ENCODE measurements at places on chromosomes 2 and 18. TPM values are rescaled to one million over a fixed set of nuclear protein-coding genes. Genes with fewer than 3 reads are reported as not detected.

MYL12A gene
- 236 TPM for total RNA-seq

STPG4 gene
- 0.33 TPM for total RNA-seq

EVX2 gene
- not detected for total RNA-seq

IL36B gene
- not detected for total RNA-seq

ITGB6 gene
- 7.0 TPM for total RNA-seq

RAB11FIP5 gene
- total RNA-seq: 22.0 TPM

NOSTRIN gene
- total RNA-seq: 4.0 TPM

CYP1B1 gene
- total RNA-seq: 1.1 TPM

- no peak for DNase-seq
These were observed 47.6 kb downstream of the SLC66A2 start for GRCh38 chr18:79903787-79904356.

DNA sequence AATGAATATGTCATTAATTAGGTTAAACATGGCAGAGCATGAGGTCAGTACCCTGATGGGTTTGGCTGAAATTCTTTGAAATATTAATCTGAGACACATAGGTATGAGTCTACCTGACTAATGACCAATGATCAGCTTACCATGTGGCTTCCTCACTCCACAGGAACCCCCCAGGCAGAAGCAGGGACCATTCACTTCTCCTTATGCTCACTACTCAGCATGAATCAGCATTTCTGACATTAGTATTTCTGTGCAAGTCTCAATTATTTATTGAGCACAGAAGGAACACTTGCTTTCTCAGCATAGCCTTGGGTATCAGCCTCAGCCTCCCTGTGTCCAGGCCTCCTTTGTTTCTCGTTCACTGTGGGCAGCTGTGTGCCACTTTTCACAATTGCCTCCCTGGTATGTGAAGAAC, 9.3 kb upstream of the KCNE4 start:
- DNase-seq: no peak

- DNase-seq: no peak
These were observed 62.8 kb downstream of the EFEMP1 start for GRCh38 chr2:55860832-55861231.

DNA sequence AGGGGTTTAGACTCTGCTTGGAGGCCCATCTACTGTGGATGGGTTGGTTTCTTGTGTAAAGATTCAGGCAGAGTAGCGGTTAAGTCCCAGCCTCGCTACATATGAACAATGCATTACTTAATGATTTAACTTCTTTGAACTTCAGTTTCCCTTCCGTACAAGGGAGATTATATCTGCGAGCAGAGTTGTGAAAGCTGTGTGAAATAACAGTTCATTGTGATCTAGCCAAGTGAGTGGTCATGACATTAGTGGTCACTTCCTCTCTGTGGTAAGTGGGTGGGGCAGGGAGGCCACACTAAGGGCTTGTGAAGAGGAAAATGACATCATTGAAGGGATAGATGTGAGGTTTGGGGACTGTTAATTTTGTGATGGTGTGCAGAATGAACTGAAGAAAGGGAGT, 14.1 kb upstream of the MEX3C start:
- no peak for DNase-seq

GRCh38 chr18:767084-767882, 44.8 kb downstream of the YES1 start:
- DNase-seq: no peak

DNA sequence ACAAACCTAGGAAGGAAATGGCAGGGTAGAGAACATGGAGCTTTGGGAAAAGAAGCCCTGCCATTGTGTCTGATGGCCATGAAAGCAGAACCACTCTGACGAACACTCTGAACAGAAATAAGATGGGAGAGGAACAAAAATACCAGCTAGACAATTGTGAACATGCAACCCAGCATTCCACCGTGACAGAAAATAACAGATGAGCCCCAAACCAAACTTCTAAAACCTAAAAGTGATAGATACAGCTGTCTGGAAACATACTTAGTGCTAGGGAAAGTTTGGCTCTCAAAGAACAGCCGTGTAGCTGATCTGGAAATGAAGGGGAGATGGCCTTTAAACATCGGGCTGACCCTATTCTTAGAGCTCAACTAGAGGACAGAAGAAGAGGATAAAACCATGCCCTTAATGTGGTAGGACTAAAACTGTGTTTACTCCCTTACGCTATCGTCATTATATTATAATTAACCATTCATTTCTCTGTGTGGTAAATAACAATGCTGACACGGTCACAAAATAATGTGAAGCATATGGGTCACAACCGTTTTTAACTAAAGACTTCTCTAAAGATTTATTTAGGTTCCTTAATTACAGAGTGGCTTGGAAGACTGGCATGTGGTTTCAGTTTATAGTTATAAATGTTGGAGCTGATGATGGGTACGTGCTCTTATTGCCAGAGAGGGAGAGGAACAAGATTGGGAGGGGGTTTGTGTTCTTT, 80.6 kb downstream of the MYO1B start:
- no peak for DNase-seq

- peak; percentile 38 for DNase-seq
These were observed 157.8 kb downstream of the SMAD2 start for GRCh38 chr18:47772374-47773248.

GRCh38 chr2:206764673-206765241, 371 bp downstream of the MDH1B start:
- DNase-seq: no peak

DNA sequence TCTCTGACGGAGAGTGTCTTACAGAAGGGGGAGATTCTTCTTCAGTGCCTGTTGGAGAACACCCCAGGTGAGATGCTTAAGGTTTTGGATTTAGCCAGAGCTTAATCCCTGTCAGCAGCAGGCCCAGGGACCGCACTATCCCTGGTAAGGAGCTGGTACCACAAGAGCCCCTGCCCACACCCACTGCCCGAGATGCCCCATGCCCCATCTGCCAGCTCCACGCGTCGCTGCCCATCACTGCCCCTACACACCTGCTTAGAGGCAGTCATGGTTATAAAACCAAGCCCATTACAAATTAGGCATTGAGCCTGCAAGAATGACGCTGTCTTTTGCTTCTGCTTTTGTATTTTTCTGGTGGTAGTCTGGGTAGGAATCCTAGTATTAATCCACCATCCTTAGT, 21.7 kb downstream of the CEP68 start:
- DNase-seq: no peak

DNA sequence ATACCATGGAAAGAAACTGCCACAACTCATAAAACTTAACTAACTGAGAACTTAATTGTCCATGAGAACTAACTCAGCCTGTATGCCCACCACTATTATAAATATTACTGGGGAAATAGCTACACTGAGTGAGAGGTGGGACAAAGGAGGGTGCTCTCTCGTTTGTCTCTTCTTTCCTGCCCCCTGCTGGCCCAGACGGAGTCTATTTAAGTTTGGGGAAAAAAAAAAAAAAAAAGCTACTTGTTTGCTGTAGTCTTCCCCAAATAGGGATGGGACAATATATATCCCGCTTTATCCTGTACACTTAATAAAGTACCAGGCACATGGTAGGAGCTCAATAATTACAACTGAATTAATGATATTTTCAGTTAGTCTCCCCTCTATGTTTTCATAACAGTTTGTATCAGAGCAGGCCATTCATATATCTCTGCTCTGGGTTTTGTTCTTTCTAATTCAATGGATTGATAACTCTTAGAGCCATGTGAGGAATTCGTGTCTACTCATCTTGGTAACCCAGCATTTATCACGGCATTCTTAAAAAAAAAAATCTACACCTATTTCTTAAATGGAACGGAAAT, 647.6 kb upstream of the PKDCC start:
- no peak for DNase-seq

DNA sequence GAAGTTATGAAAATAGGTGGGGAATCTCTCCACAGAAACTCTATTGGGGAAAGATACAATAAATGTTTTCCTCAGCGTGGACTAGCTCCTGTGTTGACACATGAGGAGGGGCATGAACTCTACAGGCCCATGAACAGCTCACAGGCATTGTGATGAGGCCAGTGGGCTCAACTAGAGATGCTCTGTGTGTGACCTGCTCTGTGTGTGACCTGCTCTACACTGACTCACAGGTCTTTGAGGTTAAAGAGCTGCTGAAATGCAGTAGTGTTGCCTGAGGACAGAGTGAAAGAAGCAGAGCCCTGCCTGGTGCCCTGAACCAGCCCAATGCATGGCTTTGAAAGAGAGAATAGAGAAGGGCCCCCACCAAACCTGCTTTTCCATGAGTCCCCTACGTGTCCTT, 117.6 kb downstream of the MCFD2 start:
- DNase-seq: no peak

- no peak for DNase-seq
These were observed 2.1 kb downstream of the MSGN1 start for GRCh38 chr2:17818235-17818815.

DNA sequence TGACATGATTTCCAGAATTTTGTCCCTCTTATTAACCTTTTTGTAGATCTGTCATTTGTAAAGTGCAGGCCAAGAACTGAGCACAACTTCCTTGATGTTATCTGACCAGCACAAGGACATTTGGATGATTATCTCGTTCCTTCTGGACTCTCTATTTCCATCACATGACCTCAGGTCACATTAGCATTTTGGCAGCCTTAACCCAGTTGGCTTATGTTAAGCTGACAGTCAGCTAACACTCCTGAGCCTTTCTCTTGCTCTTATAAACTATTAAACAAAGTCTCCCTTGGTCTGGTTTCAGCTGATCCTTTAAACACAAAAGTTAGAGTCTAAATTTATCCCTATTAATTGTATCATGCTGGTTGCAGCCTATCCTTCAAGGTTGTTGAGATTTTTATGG, 167.2 kb upstream of the RBBP8 start:
- DNase-seq: no peak

- no peak for DNase-seq
These were observed 112.9 kb downstream of the LTBP1 start for GRCh38 chr2:33059471-33060156.

DNA sequence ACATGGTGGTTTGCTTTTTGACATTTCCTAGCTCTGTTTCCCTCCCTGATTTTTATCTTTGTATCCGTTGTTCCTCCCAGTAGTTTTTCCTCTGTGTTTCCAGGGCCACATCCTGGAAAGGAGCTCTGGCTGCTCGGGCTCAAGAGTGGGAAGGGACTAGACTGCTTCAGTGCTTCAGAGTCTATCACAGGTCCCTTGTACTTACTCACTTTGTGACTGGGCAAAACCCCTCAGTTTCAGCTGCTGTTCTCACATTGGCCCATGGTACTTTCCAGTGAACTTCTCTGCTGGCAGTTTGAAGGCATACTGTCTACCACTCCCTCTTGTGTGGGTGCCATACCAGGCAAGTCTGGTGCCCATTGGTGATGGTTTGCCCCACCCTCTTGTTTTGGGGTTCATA, 7.5 kb upstream of the STAMBP start:
- no peak for DNase-seq

GRCh38 chr2:203104273-203104672, 89.6 kb downstream of the NBEAL1 start:
- no peak for DNase-seq

DNA sequence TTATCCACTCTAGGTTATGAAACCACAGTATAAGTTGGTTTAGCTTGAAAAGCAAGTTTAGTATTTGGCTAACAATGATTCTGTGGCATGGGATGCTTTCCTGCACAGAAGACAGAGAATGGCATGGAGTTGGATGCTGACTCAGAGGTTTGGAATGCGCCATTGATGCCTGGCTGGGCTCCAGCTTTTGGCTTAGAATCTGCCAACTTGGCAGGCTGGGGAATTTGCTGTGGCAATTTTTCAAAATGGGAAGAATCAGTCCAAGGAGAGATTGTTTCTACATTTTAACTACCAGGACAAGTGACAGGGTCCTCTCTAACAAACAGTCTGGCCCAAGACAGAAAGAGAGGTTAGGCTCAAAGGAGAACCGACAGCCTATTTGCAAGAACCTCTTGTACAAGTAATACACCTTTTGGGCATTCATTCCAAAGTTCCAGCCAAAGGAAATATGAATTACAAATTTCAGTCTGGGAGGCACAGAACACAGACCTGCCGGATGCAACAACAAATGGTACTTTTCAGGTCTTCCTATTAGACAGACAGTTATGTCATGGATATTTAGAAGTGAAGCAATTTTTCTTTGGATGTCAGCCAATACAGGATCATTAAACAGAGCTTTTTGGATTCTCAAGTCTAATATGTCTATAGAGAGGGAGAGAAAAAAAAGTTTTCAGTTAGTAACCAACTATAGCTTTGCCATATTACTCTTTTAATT, 1027.7 kb downstream of the TMEM182 start:
- no peak for DNase-seq

DNA sequence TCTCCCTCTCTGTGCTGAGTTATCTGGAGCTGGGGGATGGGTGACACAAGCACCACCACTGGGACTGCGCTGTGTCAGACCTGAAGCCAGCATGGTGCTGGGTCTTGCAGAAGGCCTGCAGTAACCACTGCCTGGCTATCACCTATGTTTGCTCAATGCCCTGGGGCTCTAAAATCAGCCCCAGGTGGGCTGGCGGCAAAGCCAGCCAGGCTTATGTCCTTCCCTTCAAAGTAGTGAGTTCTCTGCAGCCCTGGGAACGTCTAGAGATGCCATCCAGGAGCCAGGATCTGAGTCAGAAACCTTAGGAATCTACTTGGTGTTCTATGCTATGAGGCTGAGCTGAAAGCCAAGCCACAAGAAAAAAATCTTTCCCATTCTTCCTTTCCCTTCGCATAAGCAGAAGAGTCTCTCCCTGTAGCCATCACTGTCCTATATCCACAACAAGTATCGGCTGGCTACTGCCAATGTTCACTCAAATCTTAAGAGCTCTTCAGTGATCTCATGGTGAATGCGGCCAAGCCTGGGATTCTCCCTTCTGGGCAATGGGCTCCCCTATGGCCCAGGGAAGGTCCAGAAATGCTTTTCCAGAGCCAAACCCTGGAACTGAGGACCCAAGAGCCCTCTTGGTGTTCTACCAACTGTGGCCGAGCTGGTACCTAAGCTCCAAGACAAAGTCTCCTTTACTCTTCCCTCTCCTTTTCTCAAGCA, 248.7 kb downstream of the ZNF385B start:
- DNase-seq: no peak

DNA sequence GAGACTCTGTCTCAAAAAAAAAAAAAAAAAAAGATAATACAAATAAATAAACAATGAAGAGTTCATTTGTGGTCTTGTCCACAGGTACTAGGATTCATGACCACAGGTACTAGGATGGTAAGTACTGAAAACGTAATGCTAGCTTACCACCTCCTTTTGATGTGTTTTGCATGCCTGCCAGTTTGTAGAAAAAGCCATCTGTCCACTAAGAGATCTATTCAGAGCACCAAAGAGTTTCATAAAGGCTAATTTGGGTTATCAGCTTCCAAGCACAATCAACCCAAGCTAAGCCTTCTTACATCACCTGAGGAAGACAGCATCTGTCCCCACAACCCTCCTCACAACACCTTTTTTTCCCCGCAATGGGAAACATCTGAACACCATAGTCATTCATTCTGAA, 477.2 kb downstream of the ZEB2 start:
- DNase-seq: no peak

- peak; percentile 39 for DNase-seq
These were observed 61.4 kb downstream of the SMAD7 start for GRCh38 chr18:48889115-48889941.

GRCh38 chr2:223457301-223457700, 144.9 kb downstream of the SCG2 start:
- DNase-seq: no peak

- DNase-seq: no peak
These were observed 92.7 kb upstream of the SNTG2 start for GRCh38 chr2:857937-858336.

Data from progenitor cell of endocrine pancreas (in vitro differentiated cells).